ENCODE measurements at places on chromosomes 16 and 17.

DNA sequence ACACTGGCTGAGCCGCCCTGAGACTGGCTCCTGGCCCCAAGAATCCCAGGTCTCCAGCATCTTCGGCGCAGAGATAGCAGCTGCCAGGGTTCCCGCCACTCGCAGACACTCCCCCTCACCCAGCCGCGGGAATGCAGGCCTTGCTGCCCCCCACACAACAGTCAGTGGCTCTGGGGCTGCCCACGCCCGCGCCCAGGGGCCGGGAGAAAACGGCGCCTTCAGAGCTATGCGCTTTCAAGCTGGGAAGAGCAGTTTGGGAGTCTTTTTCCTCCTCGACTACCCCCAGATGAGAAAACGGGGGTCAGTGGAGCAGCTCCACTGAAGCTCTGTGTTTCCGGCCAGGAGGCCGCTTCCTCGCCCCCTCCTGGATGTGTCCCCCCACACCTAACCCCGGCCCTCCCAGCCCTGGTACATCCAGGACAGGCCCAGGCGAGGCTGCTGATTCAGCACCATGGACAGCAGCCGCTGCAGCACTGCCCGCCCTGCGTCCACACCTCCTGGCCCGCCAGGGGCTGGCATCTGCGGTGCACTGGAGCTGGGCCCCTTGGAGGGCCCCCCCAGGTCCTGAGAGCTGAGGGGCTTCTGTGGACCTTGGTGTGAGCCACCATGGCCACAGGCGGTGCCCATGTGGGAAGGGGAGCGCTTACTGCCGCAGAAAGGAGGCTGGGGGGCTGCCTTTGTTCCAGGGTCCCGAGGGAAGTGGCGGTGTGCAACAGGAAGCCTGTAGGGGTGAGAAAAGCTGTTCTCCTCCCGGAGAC lies 35.7 kb downstream of the CACNA1H start:
- peak; percentile 41 for DNase-seq

DNA sequence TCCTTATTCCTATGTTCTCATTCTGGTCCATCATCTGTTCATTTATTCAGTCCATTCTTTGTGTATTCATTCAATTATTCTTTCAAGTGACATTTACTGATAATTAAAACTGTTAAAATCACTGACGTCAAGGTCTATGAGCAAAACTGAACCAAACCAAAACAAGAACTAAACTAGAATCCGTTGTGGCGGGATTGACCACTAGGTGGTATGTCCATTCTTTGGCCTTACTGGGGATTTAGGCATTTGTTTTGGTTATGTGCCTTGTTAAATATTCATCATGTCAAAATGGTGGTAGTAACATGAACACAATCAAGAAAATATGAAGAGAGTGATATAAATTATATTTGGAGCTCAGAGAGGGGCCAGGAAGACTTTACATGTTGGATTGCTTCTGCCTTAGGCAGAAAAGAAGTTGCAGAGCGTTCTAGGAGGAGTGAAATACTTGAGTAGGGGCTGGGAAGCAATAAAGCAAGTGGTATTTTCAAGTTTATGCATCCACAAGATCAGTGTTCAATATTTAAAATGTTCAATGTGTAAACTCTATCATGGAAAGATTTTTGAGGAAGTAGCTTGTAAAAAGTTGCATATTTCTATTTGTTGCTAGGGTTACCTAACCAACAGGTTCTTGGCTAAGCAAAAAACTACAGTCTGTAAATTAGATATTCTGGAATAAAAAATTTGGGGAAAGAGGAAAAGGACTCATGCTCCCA lies 129.0 kb downstream of the CDH13 start:
- DNase-seq: no peak

DNA sequence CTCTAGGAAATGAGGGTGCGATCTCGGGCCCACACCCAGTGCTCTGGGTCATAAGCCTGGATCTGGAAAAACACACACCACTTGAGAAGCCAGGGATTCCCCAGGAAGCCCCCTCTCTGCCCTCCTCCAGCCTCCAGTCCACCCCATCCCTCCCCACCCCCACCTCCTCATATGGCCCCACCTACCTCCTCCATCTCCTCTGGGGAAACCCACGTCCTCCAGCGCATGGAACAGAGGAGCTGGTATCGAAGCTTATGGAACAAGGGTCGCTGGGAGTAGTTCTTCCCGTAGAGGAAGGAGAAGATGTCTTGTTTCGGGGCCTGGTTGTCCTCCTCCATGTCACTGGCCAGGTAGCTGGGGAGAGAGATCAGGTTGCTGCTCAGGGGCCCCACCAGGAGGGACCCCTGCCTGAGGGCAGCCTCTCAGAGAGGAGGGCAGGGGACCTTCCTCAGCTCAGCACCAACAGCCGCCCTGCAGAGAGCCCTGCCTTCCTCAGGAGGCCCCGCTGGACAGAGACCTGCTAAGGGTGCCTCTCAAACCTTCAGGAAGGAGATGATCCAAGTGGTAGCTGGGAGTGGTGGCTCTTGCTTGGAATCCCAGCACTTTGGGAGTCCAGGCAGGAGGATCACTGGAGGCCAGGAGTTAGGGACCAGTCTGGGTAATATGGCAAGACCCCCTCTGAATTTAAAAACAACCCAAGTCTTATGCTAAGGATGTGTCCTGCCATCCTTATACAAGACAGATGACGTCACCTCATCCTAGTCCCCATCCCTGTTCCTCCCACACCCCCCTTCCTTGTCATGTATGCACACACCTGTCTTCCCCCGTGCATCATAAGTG lies 5.0 kb downstream of the SPDYE4 start:
- no peak for DNase-seq

GRCh38 chr17:79775632-79776031 lies 2.3 kb upstream of the CBX2 start:
- DNase-seq: no peak

- DNase-seq: peak; percentile 82
Observed at GRCh38 chr17:17784657-17785267, 52.0 kb downstream of the SREBF1 start.

- no peak for DNase-seq
Observed at GRCh38 chr17:49214676-49215360, 4.3 kb downstream of the ABI3 start.

GRCh38 chr17:17254036-17254435 lies 17.1 kb upstream of the FLCN start:
- no peak for DNase-seq

GRCh38 chr17:40532520-40533253 lies 31.3 kb upstream of the TNS4 start:
- no peak for DNase-seq

- DNase-seq: no peak
Observed at GRCh38 chr17:61362852-61363600, 36.6 kb upstream of the TBX2 start.

DNA sequence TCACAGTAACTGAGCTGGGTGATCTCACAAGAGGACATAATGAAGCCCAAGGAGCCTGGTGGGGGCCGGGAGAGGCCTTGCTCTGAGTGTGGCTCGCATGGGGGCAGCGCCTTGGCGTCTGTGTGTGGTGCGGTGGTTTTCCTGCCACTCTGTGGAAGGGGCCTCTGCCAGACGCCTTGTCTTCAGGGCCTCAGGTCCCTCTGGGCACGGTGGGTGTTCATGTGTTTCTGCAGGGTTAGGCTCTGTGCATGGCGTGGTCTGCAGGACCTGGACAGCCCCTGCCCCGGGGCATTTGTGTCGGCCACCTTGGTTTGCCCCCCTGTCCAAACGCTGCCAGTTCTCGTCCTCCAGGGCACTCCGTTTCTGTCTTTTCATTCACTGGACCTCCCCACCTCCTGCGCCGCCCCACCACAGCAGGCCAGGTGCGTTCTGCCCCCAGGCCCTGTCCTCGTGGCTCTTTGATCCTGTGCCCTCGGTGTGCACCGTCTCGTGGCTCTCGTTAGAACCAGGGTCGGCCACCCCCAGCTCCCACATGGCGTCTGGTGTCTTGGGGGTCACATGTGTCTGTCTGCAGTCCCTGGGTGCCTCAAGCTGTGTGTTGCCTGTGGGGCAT lies 43.7 kb upstream of the ZNF750 start:
- no peak for DNase-seq

- no peak for DNase-seq
Observed at GRCh38 chr17:42565523-42566214, 1.2 kb upstream of the MLX start.

DNA sequence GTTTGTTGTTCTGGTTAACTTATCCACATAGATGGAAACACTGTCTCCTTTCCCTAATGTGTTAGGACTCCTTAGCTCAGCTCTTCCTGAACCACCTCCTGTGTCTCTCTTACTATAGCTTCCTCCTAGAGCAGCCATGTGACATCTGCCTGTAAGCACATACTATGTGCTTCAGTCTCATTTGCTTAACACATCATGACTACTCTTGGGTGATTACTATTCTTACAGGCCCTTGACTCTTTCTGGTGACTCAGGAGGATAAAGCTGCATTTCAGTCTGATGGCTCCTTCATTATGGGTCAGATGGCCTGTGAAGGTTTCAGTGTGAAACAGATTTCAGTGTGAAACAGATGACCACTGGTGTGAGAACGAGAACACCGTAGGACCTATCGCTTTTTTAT lies 320 bp upstream of the KRTAP4-2 start:
- DNase-seq: no peak

GRCh38 chr16:9790199-9790598 lies 392.0 kb downstream of the GRIN2A start:
- no peak for DNase-seq

DNA sequence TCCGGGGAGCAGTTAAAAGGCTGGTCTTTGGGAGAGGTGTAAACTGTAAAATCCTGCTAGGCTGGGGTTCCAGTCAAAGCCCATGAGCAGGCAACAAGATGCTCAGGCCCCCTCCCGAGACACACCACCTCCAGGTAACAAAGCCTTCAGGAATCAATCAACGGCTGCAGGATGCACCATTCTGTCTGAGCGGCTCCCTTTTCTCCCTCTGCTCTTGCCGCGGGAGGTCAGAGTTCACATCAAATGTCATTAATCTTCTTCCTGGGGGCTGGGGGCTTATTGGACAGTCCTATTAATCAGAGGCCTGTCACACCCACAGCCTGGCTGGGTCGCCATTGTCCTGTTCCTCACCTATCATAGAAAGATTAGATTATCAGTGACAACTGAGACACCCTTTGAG lies 11.9 kb upstream of the CCDC182 start:
- DNase-seq: no peak

DNA sequence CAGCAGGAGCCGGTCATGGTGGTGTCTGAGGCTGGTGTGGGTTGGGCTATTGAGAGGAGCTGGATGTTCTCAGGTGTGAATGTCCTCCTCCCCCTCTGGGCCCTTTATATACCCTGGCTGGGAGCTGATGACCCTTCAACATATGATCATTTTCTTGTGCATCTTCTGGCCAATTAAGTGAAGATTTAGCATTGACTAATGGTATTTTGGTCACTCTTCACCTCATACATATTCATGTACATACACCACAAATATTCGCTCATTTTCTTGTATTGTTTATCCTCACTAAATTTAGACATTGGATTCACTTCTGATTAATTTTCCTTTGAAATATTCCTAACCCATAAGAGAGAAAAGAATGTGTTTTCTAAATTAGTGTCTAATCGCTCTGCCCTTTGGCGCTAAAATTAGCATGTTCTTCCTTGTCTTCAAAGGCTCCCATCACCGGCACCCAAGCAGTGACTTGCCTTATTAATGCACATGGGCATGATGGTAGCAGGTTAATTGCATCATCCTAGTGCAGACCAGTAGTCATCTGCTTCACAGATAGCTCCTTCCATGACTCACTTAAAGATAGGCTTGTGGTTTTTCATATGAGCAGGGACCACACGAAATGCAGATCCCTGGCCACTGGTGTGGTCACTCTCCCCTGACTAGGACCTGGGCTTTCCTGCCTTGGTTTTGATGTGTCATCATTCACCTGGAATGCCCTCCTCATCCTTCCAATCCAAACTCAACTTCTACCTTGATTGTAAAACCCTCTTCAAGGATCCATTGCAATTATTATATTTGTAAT lies at the start of gene KRTAP2-4:
Gene KRTAP2-4 (minus strand): TSS at position 51 of the 796 bp plus-strand sequence. CDS start 34 bp downstream, at position 17.
- no peak for DNase-seq

- DNase-seq: no peak
Observed at GRCh38 chr16:85947230-85948137, 48.5 kb downstream of the IRF8 start.

GRCh38 chr16:22262460-22262859 lies 34.7 kb upstream of the POLR3E start:
- no peak for DNase-seq

- DNase-seq: no peak
Observed at GRCh38 chr16:28958216-28958615, 7.5 kb downstream of the NFATC2IP start.

DNA sequence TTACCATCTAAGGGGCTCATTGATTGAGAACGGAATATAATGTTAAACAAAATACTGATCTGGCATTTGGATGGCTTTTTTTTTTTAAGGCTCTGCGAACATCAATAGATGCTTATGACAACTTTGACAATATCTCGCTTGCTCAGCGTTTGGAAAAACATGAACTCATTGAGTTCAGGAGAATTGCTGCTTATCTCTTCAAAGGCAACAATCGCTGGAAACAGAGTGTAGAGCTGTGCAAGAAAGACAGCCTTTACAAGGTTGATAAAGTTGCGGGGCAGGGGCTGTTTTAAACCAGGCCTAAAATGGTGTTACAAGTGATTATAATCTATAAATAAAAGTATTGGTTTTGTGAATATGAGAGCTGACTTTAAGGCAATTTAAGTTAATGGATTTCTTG lies 22.3 kb downstream of the PTRH2 start:
- DNase-seq: no peak

- DNase-seq: no peak
Observed at GRCh38 chr17:65558683-65559460, 2.6 kb downstream of the AXIN2 start.

DNA sequence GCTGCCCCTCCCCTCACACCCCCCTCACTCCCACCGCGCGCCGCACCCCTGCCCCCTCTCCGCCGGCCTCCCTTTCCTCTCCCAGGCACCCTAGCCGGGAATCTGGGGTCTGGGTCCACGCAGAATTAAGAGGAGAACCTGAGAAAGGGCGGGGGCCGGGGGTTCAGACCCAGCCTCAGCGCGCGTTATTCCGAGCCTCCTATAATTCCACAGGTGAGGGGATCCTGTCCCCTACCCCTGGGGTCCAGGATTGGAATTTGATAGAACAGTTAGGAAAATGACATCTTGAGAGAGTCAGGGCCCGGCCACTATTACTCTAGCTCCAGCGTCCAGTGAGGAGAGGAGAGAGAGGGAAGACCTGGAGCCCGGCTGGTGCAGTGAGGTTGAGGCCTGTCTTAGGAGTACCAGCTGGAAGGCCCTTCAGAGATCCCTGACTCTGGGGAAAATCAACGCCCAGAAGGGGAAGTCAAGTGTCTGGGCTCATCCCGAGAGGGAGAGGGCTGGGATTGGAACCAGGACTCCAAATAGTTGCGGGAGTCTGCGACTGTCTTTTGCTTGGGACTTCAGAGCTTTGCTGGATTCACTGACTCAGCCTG lies 17.3 kb downstream of the GRB7 start:
- DNase-seq: peak; percentile 57
